ENCODE measurements at places on chromosomes 2 and 18.

DNA sequence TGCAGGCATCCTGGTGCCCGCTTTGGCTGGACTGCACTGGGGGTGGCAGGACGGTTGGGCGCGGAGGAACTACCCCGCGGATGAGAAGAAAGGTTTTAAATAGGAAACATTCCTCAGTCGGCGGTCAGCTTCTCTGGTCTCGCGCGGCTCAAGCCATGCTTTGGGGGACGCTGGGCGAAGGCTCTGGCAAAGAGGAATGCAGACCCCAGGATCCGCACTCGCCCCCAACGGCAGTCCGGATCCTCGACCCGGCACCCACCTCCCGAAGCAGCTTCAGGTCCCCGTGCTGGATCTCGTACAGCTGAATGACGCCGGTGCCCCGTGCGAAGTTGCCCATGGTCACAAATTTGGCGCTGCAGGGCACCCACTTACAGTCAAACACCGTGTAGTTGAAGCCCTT, 686 bp upstream of the PNO1 start:
- no peak for DNase-seq

DNA sequence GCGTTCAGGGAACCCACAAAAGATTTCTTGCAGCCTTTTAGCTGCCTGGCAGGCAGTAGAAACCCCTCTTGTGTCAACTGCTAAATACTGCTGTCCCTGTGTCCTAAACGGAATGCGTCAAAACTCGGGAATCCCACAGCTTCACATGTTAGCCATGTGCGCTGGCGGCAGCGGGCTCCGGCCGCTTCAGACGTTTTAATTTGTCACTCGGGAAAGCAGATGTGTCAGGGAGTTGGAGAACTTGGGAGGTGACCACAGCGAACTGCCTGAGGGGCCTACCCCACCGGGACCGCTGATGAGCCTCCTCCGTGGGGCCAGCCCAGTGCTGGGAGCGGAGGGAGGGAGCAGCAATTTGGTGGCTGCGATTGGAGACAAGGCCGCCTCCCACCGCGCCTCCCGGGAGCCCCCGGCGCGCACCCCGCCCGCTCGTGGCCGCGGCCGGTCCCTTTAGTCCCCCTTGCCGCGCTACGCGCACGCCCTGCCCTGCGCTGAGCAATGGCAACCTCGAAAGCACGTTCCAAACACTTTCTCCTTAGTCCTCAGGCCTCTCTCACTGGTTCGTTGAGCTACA, 146.1 kb upstream of the SATB2 start:
- no peak for DNase-seq

- DNase-seq: no peak
Measured at GRCh38 chr18:71798986-71799673, 745.0 kb downstream of the CBLN2 start.

DNA sequence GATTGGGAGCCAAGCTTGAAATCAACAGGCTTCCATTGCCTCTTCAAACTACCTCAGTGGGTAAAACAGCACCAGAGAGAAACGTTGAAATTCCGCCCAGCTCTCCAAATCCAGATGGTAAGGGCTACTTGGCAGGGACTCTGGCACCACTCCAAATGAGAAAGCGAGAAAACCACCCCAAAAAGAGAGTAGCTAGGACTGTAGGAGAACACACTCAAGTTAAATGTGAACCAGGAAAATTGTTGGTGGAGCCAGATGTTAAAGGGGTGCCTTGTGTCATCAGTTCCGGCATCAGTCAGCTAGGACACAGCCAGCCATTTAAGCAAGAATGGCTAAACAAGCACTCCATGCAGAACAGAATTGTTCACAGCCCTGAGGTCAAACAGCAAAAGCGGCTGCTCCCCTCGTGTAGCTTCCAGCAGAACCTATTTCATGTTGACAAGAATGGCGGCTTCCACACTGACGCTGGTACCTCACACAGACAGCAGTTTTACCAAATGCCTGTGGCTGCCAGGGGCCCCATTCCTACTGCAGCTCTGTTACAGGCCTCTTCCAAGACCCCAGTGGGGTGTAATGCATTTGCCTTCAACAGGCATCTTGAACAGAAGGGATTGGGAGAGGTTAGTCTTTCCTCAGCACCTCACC, 167.3 kb downstream of the ASXL3 start:
- no peak for DNase-seq

- DNase-seq: no peak
Measured at GRCh38 chr18:51188024-51188701, 9.3 kb downstream of the MEX3C start.

DNA sequence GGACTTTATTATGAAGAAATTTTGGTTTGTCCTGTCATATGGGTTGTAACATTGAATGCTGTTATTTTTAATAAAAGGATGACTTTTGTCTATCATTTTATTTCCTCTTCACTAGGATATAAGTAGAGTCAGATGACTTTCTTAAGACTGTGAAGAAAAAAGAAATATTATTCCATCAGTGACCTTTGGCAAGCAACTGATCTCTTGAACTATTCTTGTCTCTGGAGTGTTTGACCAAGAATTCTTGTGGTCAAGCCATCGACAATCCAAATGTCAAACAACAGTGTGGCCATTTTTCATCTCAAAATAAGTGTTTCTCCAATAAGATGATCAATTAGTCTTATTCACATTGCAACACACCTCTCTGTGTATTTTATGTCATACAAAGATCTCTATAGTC, 24.9 kb downstream of the HOXD1 start:
- DNase-seq: no peak

GRCh38 chr2:190404487-190404886, 3.7 kb upstream of the MFSD6 start:
- DNase-seq: peak; percentile 33

Data from CD14-positive monocyte (primary cell).